HTR-8/SVneo (cell line): ENCODE measurements at places on chromosomes 6 and 20.
A peak's percentile ranks its signal among the peaks of the same experiment; 100 is the strongest.

DNA sequence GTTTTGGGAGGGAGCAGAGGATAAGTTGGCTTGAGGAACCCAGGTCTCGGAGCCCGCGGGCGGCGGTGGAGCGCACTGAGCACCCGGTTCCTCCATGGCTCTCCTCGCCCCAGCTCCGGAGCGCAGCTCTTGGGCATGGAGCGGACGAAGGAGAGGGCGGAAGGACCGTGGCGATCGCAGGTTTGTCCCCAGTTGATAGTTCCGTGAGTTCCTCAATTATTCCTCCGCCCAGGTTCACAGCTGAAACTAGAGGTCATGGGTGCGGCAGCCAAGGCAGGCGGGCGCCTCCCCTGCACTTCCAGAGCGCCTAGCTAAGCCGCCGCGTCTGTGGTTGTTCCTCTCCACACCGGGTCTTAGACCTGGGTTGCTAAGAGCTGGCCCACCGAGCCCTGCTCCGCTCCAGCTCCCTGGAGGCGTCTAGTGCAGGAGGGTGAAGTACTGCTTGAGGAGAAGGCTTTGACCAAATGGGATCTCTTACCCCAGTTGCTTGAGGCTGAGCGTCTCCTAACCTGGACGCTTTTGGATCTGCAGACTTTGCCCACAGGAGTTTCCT is at the start of gene HTR1B:
Gene HTR1B, minus strand, starts transcription at position 184 of the 553 bp plus-strand sequence. Its CDS starts 88 bp downstream, at position 96.
- DNase-seq = no peak

GRCh38 chr20:21719592-21720214 is 14.2 kb downstream of the PAX1 start:
- peak; percentile 25 for DNase-seq

GRCh38 chr6:23403460-23403859 is 722.6 kb upstream of the NRSN1 start:
- DNase-seq = no peak

- DNase-seq = no peak
Observed at GRCh38 chr6:113570641-113571040, 286.5 kb upstream of the MARCKS start.

DNA sequence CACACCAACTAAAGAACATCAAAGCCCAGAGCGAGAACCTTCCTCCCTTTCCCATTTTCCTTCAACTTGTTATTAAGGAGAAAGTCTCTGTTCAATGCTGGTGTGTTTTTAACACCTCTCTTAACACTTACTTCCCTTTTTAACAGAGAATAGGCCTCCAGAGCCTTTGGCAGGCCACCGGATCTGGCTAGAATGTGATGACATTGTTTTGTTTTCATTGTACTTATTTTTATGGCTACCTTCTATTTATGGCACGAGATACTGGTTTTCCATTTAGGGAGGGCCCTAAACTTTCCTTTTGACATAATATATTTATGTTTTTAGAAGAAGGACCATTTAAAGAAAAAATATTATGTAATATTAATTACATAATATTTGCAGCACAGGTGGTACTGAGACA is 21.6 kb downstream of the TCF15 start:
- no peak for DNase-seq

DNA sequence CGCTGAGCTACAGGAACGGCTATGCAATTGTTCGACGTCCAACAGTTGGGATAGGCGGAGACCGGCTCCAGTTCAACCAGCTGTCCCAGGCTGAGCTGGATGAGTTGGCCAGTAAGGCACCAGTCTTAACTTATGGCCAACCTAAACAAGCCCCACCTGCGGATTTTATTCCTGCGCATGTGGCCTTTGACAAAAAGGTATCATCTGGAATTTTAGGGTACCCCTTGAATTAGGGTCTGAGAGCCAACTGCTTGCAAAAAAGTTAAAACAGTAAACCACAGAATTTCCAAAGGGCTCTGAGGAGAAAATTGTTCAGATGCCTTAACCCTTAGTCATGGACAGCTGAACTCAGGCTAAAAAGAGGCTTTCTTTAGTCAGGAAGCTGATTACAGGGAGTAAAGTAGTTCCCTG is 3.8 kb downstream of the EFHC1 start:
- DNase-seq = peak; percentile 67

GRCh38 chr6:26196846-26197635 is 109.8 kb downstream of the HFE start:
- peak; percentile 89 for DNase-seq

DNA sequence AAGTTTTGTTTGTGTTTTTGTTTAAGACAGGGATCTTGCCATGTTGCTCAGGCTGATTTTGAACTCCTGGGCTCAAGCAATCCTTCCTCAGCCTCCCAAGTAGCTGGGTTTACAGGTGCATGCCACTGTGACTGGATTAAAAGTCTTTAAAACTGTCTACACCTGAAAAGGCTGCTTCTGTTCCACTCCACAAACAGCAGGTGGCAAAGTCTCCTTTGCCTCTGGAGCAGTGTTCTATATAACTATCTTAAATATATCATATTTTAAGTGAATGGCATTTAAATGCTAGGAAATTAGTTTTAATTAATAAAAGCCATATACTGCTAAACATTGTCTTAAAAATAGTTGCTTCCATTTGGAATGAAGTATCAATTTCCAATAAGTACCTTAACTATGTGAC is 89.2 kb upstream of the BCLAF1 start:
- DNase-seq = no peak

GRCh38 chr6:112839525-112839961 is 492.4 kb downstream of the RFPL4B start:
- DNase-seq = peak; percentile 39

GRCh38 chr6:76275746-76276145 is 203.3 kb upstream of the IMPG1 start:
- no peak for DNase-seq

- no peak for DNase-seq
Observed at GRCh38 chr6:125339653-125340052, 37.9 kb upstream of the HDDC2 start.

DNA sequence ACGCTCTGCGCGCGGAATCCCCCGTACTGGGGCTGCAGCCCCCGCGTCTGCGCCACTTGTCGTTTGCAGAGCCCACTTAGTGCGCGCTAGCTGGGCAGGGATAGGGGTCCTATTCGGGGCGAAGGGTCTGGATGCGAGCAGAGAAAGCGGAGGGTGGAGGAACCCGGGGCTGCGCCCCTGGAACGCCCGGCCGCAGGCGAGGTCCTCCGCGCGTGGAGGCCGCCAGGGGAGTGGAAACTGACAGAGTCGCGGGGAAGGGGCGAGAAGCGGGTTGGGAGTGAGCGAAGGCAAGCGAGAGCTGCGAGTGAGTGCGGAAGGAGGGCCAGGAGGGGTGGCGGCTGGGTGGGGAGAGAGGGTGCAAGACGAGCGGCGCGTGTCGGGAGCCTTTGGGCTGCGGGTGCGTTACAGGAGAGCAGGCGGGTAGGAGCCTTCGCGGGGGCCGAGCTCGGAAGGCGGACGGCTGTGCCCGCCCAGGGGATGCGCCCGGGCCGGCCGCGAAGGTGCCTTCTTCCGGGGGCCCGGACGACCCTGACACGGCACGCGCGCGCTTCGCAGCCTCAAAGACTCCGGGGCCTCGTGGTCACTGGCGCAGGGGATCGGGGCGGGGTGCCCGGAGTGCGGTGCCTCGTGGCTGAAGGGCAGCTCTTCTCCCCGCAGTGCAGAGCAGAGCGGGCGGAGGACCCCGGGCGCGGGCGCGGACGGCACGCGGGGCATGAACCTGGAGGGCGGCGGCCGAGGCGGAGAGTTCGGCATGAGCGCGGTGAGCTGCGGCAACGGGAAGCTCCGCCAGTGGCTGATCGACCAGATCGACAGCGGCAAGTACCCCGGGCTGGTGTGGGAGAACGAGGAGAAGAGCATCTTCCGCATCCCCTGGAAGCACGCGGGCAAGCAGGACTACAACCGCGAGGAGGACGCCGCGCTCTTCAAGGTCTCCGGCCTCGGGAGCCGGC is 1.2 kb downstream of the IRF4 start:
- DNase-seq = no peak

GRCh38 chr6:31652925-31653724 is 664 bp upstream of the BAG6 start:
- peak; percentile 90 for DNase-seq

- no peak for DNase-seq
Observed at GRCh38 chr6:113067612-113068275, 720.6 kb downstream of the RFPL4B start.

DNA sequence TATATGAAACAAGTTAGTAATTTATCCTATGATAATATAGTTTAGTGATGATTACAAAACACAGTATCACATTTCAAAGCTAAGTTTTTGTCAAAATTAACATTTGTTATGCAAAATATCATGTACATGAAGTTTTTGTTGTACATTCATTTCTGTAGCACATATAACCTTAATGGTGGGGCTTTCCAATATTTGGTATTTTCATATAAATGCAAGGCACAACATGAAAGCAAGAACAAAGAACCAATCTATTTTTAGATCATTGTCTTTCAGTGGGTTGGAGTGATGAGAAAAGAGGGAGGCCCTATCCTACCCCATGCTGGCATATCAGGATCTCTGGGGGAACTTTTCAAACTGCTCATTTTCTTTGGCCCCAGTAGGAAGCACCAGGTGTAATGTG is 53.4 kb downstream of the FAM83B start:
- DNase-seq = no peak
